Omental fat pad (tissue), 4 donors: ENCODE measurements at places on chromosomes 5 and 9.

- DNase-seq = no peak
Observed at GRCh38 chr5:179304466-179304865, 40.8 kb downstream of the ADAMTS2 start.

GRCh38 chr5:1100664-1101574 lies 10.9 kb downstream of the SLC12A7 start:
- DNase-seq = no peak

- no peak for DNase-seq
Observed at GRCh38 chr5:93359960-93360305, 221.1 kb downstream of the NR2F1-AS1 start.

- DNase-seq = no peak
Observed at GRCh38 chr9:14554886-14555285, 138.3 kb downstream of the ZDHHC21 start.

- DNase-seq = no peak
Observed at GRCh38 chr9:125262294-125262991, 817 bp downstream of the GAPVD1 start.

GRCh38 chr5:142860270-142860669 lies 90.1 kb downstream of the ARHGAP26 start:
- no peak for DNase-seq

DNA sequence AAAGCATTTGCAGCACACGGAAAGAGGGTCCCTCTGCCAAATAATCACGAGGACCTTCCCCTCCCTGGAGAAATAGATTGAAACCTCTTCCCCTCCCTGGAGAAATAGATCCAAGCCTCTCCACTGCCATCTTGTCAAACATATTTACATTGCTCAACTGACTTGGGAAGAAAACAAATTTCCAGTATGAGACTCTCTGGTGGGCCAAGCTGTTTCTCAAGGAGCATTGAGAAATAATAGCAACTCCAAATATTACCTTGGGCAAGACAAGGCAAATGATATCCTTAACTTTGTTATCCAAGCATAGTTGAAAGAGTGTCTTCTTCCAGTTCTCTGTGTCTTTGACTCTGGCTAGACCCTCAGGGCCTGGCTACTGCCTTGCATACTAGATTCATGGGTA lies 45.2 kb upstream of the PALM2AKAP2 start:
- DNase-seq = no peak

- no peak for DNase-seq
Observed at GRCh38 chr9:136177224-136177623, 27.7 kb downstream of the LHX3 start.

DNA sequence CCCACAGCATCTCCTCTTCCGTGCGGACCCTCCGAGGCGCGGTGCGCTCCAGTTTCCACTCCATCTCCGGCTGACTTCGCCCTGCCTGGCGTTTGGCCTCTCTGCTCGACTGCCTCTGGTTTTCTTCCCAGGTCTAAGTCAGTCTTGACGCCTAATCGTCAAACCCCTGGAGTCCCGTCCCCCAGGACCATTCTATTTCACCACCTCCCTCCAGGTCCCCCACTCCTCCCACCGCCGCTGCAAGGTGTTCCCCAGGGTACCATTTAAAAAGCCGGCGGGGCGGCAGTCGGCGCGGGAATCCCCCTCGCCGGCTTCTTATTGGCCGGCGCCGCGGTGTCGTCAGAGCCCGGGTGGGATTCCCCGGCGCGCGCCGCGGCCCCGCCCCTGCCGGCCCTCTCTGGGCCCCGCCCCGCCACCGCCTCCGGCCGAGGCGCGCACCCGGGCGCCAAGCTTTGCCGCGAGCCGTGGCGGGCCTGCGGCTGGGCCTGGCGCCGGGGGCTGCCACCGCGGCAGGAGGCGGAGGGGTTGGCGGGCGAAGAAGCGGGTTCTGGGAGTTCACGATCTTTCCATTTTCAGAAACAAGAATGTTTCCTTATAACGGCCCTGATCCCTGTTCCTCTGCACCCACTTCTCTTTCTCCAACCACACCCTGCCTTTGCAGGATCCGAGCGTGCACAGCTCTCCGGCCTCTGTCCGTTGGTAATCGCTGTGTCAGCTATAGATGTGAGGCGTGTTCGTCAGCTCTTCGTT lies at the start of gene CDC20B:
Gene CDC20B (minus strand): TSS at position 241 of the 750 bp plus-strand sequence. CDS start 177 bp downstream, at position 64.
- DNase-seq = peak; percentile 37

DNA sequence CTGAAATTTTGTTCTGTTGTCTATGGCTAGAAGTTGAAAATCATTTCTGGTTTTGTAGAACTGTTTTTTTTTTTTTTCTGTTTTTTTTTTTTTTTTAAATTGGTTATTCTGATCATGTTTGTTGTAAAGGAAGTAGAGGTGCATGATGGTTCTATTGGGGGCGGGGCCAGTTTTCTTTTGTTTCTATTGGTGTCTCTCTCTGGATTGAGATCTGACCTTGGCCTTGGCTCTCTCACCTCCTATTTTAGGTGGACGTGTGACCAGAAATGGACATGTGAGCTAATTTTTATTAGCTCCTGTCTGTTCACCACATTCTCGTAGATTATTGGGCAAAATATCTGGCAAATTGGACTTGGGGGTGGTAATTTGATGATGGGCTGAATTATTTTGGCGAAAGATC lies 3.2 kb downstream of the ZNF618 start:
- DNase-seq = no peak

- DNase-seq = no peak
Observed at GRCh38 chr5:178387061-178387855, 154.7 kb upstream of the PHYKPL start.

GRCh38 chr9:3214741-3215140 lies 311.1 kb downstream of the RFX3 start:
- DNase-seq = no peak

DNA sequence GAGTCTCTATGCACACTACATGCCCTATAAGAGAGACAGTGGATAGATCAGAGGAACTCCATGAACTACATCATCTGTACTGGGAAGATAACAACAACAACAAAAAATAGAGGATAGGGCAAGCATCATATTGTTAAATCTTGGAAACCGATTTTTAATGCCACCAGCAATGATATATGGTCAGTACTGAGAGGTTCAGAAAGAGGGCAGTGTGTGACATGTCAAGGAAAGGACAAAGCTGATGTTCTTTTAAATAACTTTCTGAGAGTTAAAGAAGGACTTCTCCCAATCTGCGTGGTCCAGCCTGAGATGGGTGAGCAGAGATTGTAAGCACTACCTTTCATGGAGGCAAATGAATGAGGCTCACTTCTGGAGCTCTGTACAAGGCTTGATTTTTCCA lies 62.0 kb upstream of the PHF24 start:
- DNase-seq = no peak

GRCh38 chr9:131917009-131917408 lies 162.7 kb downstream of the MED27 start:
- DNase-seq = no peak
